ENCODE measurements at places on chromosomes 11 and 22.

GRCh38 chr22:24434471-24435322, 7.3 kb downstream of the ADORA2A start:
- DNase-seq: peak; percentile 93

DNA sequence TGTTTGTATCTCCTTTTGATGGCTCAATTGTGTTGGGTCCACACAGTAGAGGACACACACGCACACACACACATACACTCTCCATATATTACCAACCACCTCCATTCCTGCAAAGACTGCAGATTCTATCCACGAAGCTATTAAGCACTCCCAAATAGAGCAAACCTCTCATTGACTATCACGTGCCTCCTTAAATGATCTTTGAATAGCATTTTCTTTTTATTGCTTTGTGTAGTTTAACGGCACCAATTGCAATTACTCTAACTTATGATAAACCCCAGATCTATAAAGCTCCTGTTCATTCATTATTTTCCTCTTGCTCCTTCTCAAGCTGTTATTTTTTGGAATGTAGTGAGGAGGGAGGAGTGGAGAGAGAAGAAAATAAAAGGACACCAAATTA, 204.7 kb downstream of the ST3GAL4 start:
- no peak for DNase-seq

- peak; percentile 34 for DNase-seq
Observed at GRCh38 chr22:17471886-17472535, 91.3 kb upstream of the SLC25A18 start.

DNA sequence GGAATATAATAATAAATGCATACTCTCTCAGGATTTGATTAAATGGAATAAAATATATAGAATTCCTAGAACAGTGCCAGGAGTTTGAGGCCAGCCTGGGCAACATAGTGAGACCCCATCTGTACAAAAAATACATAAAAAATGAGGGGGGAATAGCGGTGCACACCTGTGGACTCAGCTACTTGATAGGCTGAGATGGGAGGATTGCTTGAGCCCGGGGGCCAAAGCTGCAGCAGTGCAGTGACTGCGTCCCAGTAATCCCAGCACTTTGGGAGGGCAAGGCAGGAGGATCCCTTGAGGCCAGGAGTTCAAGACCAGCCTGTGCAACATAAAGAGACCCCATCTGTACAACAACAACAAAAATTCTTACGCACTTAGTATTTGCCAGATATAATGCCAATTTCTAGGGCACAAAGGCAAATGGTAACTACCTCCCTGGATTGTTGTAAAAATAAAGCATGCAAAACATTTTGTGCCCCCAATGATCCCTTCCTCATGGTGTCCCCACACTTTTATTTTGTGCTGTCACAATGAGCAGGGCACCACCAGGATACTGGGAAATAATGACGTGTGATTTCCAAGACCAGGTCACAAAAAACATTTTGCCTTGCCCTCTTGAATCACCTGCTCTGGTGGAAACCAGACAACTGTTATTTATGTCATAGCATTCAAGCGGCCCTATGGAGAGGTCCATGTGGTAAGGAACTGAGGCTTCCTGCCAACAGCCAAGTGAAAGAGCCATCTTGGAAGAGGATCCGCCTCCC, 18.3 kb upstream of the ZNF280A start:
- DNase-seq: no peak

DNA sequence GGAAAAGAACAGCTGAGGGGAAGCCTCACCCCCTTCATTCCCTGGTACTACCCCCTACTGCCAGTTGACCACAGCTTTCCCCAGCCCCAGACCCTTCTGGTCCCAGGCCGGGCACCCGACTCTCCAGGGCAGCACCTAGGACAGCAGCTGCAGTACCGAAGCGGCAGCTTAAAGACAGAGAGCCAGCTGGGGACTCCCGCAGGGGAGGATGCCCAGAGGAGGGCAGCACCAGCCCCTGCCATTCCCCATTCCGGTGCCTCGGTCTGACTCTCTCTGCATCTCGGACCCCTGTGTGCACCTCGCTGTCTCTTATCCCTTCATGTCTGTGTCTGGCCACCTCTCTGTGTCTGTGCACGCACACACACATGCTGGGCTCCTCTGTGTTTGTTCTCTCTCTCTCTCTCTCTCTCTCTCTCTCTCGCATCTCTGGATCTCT, 9.4 kb downstream of the IGSF9B start:
- DNase-seq: no peak

- no peak for DNase-seq
Observed at GRCh38 chr11:90722552-90723190, 499.8 kb upstream of the CHORDC1 start.

DNA sequence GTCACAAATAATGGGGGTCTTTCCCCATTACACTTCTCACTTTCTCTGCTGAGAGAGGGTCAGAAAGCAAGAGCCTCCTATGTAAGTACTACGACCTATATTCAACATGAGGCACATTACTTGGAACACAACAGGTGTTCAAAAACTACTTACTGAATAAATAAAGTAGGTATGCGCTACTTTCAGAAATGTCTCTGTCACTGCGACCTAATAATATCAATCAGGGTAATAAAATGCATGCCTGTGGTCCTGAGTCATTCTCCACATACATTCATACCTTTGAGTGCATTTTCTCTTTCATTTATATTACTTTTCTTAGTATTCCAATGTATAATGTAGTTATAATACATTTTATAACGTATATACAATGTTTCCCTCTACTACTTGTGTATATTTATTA, 838.9 kb downstream of the DLG2 start:
- no peak for DNase-seq

- no peak for DNase-seq
Observed at GRCh38 chr11:94791216-94791889, 23.2 kb downstream of the AMOTL1 start.

DNA sequence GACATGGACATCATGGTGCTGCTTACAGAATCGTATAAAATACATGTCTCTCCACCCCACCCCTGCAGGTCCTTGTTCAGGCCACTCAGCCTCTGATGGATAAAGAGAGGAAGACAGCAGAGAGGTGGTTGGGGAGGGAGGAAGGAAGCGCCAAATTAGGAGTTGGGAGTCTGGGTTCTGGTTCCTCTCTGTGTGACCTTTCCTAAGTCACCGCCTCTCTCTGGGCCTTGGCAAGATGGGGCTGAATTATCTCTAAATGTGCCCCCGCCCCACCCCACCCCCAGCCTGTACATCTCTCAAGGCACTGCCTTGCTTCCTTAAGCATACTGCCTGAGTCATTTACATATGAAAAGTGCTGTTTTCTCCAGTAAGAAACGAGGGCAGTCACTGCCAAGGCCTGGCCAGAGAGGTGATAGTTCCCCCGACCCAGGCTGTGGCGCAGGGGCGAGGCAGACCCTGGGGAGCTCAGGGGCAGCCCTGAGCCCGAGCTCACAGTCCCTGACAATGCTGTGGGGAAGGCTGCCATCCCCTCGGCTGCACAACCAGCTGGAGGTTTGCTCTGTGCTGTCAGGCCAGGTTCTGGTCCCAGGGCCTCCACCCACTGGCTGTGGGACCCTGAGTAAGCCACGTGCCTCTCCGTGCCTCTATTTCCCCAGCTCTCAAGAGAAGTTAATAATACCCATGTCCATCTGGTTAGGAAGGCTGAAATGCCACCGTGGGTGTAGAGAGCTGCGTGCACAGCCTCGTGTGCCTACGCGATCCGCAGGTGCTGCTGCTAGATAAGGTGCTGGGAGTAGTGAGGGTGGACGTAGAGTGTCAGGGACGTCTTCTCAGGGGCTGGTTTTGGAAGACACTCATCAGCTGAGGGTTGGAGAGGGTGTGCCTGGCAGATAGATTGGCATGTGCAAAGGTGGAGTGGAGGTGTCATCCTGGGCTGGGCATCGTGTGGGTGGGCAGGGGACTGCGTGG, 55.3 kb downstream of the CACNA1I start:
- DNase-seq: no peak

DNA sequence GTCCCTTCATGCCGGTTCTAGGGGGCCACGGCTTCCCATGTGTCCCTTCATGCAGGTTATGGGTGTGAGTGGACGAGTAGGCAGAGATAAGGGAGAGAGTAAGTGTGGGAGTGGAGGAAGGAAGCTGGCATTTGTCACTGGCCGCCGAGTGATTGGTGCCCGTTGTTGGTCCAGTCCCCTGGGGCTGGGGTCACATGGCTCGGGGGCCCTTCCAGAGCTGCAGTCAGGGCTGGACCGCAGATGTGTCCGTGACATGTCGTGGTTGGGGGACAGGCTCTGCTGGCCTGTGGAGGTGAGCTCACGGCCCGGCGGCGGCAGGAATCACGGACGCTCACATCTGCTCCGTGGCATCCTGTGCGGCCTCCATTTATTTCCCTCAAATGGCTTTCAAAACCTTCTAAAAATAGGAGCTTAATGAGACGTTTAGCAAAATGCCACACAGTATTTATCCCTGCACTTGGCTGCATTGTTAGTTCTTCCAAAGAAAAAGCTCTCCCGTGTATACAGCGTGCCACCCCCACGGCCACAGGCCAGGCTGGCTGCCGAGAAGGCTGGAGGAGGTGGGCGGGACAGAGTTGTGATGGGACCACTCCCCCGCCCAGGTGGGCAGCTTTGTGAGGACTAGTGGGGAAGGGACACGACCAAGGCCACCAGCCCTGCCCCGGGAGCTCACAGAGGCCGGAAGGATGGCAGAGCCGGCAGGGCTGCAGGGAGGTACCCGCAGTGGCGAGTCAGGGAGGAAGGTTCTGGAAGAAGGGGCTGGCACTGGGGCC, 386.7 kb downstream of the TBC1D22A start:
- no peak for DNase-seq

DNA sequence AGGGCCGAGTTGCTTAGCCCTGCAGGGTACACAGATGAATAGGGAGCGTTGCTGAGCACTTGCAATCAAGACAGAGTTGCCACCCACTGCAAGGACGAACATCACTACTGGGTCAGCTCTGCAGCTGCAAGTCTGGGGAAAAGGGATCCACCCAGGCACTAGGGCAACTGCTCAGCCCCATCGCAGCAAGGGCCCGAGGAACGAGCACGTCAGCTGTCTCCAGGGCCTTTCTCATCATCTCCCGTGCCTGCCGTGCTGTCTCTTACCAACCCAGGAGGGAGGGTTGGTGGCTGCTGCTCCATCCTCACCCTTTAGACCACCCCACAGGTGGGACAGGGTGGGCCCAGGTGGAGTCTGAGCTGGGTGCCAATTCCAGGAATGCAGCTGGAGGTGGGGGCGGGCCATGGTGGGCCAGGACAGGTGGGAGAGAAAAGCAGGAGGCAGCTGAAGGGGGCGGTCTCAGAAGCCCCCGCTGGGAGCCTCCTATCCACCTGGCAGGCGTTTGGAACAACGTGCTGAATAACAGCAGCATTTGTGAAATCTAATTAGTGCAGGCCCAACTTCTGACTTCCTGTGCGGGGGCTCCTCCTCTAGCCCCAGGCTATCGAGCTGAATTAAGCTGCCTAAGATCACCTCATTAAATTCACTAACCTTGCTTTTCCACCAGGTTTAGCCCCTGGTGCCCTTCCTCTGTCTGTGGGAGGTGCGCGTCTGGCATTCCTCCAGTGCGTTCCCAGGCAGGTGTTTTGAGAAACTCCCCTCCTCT, 252.5 kb downstream of the ST3GAL4 start:
- no peak for DNase-seq

Measured in hindlimb muscle (tissue), 1 donor.